Fibroblast of skin of back (primary cell): ENCODE measurements at places on chromosomes 7 and 10.
A peak's percentile ranks its signal among the peaks of the same experiment; 100 is the strongest.

DNA sequence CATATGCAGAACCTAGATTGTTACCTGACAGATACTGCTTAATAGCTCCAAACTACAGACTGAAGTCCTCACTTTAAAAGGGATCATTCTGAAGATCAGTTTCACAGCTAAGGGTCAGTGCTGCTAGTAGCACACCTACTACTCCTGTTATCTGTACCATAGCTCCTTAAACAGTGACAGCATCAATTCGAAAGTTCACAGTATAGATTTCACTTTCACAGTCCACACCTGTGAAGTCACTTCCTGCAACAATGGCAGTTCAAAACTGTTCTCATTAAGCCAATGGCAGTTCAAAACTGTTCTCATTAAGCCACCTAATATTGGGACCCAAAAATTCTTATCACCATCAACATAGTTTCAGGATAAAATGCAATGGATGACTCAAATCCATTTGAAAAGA, 10.7 kb upstream of the FHIP2A start:
- DNase-seq: no peak

DNA sequence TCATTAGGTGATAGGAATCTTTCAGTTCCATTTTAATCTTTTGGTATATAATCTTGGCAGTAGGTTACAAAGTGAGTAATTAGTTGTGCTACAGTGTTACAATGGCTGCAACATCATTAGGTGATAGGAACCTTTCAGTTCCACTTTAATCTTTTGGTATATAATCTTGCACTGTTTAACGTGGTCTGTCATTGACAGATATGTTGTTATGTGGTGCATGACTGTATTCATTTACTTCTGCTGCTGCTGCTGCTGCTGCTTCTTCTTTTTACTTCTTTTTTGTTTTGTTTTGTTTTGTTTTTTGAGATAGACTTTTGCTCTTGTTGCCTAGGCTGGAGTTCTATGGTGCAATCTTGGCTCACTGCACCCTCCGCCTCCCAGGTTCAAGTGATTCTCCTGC, 28.6 kb downstream of the ST7 start:
- no peak for DNase-seq

- peak; percentile 40 for DNase-seq
Observed at GRCh38 chr7:34849163-34849960, 187.9 kb downstream of the DPY19L1 start.

- no peak for DNase-seq
Observed at GRCh38 chr7:17916786-17917185, 23.5 kb downstream of the SNX13 start.

GRCh38 chr10:4033341-4033896, 248.4 kb upstream of the KLF6 start:
- DNase-seq: peak; percentile 9

GRCh38 chr10:86936661-86937501, 20.5 kb downstream of the MMRN2 start:
- peak; percentile 67 for DNase-seq

GRCh38 chr10:6162589-6163356, 40.0 kb upstream of the PFKFB3 start:
- peak; percentile 27 for DNase-seq

GRCh38 chr10:103793429-103793828, 61.9 kb downstream of the SH3PXD2A start:
- DNase-seq: no peak

- no peak for DNase-seq
Observed at GRCh38 chr7:96996111-96996957, 9.0 kb upstream of the DLX6 start.

DNA sequence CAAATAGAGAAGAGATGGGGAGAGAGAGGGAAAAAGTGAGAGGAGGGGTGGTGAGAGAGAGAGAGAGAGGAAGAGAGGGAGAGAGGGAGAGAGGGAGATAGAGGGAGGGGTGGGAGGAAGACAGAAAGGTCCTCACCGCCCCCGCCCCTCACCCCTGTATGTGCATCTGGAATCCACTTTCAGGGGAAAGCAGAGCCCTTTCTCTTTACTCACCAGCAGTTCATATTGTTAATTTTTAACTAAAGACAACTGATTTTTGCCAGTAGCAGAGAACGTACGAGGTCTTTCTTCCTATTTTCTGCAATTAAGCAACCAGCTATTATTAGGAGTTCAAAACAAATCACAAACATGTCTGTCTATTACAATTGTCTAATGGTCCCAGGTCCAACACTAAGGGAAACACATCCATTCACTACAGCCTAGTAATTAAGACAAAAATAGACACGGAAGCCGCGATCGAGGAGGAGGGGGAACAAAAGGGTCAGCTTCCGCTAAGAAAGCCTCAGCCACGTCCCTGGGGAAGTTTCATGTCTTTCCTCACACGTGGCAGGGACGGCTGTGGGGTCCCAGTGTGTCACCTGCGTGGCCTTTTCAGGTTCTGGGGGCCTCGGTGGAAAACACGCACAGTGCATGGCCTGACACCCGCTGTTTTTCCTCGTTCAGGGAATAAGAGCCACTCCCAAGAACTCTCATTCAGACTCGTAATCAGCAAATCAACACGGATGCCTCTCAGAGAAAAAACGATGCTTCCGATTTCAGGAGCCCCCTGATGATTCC, 572.0 kb downstream of the PTPRN2 start:
- DNase-seq: no peak

DNA sequence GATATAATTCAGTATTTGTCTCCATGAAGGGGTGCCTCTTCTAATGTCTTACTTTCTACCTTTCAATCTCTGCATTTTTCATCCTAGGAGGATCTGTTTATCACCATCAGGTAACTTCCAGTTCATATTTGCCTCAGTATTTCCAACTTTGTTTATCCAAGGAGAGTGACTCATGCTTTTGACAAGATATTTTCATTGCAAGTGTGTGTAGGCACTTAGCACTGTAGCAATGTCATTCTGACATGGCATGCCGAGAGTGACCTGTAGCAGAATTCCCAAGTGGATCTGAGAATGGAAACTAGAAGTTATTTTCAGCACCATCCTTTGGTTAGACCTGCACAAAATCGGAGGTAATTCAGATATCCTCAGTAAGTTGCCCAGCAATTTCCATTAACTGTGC, 129.9 kb downstream of the INHBA start:
- DNase-seq: peak; percentile 89

DNA sequence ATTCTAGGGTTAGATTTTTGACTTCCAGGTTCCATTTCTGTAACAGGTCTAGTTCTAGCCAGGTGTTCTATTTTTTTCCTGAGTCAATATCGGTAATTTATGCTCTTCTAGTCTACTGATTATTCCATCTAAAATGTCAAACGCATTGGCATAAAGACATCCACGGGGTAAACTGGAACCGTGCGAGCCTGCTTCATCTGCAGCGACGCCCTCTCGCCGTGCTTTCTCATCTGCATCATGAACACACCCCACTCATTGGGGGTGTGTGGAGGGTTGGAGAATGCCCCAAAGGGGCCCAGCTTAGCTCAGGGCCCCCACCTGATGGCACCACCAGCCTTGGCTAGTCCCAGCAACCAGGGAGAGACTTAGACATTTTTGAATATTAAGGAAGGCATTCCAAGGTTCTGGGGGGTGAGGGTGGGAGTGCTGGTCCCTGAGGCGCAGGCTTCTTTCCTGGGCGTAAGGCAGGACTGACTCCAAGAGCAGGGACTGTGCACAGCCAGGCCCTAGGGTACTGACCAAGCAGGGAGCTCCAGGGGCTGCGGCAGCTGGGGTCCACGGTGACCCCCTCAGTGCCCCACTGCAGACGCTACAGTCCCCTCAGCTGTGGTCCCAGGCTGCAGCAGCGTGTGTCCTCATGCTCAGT, 12.9 kb upstream of the CRYGN start:
- no peak for DNase-seq

- DNase-seq: no peak
Observed at GRCh38 chr7:93977211-93977950, 26.8 kb downstream of the BET1 start.
